ENCODE measurements at places on chromosomes 7 and 10.

- no peak for DNase-seq
These were observed 2.9 kb downstream of the PITRM1 start for GRCh38 chr10:3169673-3170072.

DNA sequence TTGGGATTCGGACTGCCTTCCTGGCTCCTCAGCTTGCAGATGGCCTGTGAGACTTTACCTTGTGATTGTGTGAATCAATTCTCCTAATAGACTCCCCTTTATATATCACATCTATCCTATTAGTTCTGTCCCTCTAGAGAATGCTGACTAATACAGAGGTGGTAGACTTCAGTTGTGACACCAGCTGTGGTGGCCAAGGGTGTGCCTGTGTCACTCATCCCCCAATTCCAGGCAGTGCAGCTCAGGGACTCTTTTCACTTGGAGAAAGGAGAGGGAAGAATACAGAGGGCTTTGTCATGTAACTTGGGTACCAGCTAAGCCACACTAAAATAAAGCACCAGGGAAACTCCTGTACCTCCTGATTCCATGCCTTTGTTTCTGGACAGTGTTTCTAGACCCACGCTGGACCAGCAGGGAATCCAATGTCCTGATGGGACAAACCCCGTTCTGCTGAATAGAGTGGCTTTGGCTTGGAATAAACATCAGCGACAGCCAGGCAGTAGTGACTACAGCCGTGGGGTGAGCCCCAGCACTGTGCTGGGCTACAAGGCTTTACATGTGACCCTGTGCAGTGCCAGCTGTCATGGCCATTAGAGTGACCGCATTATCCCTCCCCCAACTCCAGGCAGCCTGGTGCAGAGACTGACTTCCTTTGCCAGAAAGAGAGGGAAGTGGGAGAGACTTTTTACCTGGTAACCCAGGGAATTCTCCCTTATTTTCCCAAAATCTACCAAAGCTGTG, 233.6 kb downstream of the ANK3 start:
- no peak for DNase-seq

DNA sequence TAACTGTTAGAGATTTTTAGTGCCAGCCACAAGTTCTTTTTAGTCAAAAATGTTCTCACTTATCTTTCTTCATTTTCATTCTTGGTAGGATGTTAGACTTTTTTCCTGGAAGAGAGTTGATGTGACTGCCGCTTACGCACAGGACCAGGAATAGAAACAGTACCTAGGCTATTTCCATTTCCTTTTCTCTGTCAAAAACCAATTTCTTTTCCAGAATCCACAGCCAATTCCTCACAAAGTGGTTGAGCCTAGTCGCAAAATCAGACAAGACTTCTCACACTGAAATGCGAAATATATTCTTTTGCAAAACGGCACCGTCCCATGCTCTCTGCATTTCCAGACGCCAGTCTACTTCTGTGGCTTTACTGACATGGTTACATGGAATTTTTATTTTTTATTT, 394.2 kb downstream of the GALNT17 start:
- no peak for DNase-seq

DNA sequence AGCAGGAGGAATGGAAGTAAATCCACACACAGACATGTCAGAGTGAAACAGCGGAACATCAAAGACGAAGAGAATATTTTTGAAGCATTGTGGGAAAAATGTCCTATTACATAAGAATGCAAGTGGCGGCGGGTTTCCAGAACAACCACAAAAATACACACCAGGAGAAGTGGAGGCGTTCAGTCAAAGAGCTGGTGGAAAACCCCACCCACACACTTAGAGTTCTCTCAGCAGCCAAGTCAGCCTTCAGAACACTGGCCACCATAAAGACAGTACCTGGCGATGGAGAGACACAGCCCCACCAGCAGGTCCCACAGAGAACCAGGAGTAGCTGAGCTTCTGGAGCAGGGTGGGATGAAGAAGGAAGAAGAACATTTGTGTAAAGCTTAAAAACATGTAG, 23.7 kb downstream of the NKX6-2 start:
- no peak for DNase-seq

DNA sequence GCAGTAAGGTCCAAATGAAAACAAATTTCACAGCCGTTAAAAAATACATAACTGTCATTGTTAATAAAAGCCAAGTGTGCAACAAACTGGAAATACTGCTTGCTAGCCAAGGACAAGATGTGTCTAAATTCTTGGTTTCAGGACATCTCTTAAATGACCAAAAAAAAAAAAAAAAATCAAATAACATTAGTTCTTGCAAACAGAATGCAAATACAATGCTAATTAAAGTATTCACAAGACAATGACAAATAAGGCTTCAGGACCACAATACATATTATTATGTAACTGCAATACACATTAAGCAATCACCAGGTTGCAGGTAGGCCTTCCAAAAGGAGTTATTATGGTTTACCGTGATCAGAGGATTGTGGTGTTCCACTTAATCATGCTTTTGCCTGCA, 3.6 kb downstream of the ARHGAP21 start:
- no peak for DNase-seq

DNA sequence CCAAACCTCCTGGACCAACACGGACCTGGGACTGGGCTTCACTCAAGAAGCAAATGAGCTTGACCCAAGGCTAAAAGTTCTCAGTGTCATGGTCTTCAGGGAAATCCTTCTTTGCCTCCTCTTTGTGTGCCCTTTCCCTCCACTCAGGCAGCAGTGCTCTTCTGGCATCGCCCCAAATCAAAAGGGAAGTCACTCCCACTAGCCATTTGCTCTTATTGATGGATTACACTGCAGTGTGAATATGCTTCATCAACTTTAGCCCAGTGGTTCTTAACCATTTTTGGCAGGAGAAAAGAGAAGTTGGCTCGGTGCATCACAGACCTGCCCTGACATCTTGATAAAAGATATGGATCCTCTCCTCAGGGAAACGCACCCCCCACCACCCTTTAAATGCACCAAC, 19.2 kb upstream of the IKZF1 start:
- no peak for DNase-seq

DNA sequence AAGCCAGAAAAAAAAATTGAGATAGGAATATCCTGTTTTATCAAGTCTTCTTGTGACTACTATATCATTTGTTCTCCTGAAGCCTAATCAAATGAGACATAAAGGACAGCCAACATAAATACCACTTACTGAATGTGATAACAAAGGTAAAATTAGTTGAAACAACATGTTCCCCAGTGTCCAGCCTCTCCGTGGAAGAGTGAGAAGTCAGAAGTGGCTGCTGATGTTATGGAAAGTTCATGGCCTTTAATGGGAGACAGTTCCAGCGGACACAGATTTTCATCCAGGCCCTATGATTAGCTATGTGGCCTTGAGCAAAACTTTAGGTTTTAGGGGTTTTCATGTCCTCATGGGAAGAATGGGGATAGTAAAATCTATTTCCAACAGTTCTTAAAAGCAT, 724.3 kb downstream of the SUGCT start:
- no peak for DNase-seq

GRCh38 chr7:97578225-97578624, 153.7 kb upstream of the TAC1 start:
- DNase-seq: no peak

- no peak for DNase-seq
These were observed 38.9 kb upstream of the ADARB2 start for GRCh38 chr10:1776127-1776662.

DNA sequence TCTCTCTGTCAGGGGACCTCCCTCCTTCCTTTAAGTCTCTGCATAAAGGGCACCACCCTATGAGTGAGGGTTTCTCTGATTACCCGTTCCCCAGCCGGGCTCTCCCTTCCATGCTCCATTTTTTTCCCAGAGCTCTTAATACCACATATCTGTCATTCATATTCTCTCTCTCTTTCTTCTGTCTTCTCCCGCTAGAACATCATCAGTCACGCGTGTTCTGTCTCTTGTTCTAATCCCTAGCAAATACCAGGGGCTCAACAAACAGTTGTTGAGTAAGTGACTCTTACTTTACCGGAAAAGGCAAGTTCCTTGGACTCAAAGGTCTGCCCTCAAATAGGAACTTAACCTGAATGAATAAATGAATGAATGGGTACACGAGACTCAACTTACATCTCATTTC, 68.5 kb downstream of the RSU1 start:
- no peak for DNase-seq

- DNase-seq: no peak
These were observed 21.5 kb upstream of the CYP26C1 start for GRCh38 chr10:93039110-93039509.

DNA sequence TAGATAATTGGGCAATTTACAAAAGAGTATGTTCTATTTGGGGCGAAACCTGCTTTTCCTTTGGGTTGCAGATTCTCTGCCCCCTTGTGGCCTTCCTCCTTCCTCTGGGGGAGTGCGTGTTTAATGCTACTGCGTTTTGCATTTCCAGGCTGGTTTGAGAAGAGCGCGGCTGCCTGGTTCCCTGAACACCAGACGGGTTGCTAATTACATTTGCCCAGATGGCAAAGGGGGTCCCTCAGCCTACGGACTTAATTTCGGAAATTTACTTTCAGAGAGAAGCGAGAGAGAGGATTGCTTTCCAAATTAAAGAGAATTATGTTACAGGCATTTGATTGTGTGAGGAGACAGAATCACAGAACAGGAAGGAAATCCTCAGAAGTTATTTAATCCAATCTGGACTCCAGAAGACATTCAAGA, 91.9 kb upstream of the JAZF1 start:
- peak; percentile 74 for DNase-seq

- no peak for DNase-seq
These were observed 41.4 kb downstream of the AFAP1L2 start for GRCh38 chr10:114362826-114363355.

GRCh38 chr10:125629758-125630376, 53.1 kb downstream of the TEX36 start:
- DNase-seq: no peak

- DNase-seq: no peak
These were observed 243.3 kb upstream of the CELF2 start for GRCh38 chr10:10774416-10774815.

GRCh38 chr7:39949971-39950472, at the start of gene CDK13:
Gene CDK13, plus strand, starts transcription at chr7:39950256. Its CDS starts 386 bp downstream, at chr7:39950642.
- DNase-seq: peak; percentile 76

- DNase-seq: peak; percentile 77
These were observed 3.9 kb upstream of the HOXA2 start for GRCh38 chr7:27106181-27106900.

DNA sequence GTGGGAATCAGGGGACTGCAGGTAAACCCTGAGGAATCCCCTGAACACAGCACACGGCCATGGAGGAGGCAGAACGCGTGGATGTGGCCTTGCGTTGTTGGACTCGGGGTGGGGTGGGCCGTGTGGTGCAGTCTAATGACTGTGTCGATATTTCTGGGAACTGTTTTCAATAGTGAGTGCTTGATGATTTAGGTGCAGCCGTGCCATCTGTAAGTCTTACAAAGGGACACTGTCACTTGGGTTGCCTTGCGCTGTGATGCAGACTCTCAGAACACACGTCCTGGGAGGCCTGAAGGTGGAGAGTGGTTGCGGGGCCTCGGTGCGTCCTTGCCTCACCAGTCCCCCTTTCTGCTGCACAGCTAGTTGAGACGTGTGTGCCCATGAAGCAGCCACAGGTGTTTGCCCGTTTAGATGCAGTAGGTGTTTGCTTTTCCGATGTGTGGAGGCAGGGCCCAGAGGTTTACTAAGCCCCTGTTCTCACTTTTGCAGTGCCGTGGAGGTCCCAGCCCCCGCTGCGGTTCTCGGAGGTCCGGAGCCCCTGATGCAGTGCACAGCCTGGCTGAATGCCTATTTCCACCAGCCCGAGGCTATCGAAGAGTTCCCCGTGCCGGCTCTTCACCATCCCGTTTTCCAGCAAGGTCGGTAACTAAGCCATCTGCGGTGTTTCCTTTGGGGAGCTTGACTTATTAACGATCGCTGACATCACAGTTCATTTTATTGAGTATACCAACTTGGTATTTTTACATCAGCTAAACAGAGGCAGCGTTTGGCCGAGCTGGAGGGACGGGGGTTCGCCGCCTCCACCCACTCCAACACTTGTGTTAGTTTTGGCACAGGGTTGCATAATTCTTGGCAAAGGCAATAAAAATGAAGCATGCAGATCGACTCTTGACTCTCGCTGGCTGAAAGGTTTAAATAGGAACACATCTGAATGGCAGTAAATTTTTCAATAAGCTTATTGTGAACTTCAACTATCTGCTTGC, 240.7 kb downstream of the MGMT start:
- no peak for DNase-seq

- no peak for DNase-seq
These were observed 3.9 kb downstream of the CDK14 start for GRCh38 chr7:90599892-90600555.

DNA sequence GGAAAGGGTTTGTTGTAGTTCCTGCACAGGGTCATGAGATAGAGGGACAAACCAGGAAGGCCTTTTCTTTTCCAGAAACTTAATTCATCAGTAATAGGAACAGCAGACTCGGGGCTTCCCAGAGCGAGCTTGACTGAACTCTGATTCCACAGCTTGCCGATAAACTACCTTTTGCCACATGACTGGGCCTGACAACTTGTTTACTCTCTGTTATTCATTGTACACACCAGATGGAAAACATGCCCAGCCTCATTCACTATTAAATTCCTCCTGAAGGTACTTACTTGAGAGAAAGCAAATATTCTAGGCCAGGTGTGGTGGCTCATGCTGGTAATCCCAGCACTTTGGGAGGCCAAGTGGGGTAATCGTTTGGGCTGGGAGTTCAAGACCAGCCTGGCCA, 77.1 kb upstream of the FGFR2 start:
- DNase-seq: no peak

- no peak for DNase-seq
These were observed 78.3 kb downstream of the SNX10 start for GRCh38 chr7:26370011-26370410.

DNA sequence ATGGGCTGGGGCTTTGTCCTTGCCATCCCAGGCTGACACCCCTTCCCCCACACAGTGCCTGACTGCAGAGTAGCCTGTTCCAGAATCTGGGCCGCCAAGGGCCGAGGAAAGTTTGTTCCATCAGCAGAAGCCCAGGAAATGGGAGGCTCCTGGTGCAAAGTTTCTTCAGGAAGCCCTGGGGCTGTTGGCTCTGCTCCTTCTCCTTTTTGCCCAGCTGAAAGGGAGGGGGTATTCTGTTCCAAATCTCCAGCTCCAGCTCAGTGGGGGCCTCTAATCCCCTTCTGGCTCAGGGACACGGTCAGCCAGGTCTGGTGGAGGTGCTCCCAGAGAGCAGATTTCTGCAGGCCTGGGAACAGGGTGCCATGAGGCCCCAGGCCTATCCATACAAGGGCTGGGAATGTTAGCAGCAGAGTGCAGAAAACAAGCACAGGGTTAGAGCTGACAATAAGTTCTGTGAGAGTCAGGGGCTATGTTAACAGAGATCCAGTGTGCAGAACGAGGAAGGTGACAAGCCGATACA, 399.5 kb downstream of the RPS24 start:
- no peak for DNase-seq

GRCh38 chr7:135719688-135720087, 8.3 kb downstream of the SLC13A4 start:
- DNase-seq: no peak
